ENCODE measurements at places on chromosomes 3 and 15.
A peak's percentile ranks its signal among the peaks of the same experiment; 100 is the strongest.

DNA sequence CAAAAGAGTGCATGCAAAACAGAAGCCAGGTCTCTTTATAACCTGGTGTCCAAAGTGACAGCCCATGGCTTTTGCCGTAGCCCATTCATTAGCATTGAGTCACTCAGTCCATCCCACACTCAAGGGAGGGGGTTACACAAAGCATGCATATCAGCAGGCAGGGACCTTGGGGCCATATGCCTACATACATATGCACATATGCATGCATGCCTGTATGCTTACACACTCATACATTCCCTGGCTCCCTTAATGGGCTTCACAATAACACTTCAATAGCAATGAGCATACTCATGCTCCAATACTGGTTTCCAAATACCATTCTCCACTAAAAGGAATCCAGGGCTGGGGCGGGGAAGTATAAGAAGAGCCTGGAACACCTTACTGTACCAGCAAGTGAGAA is 22.0 kb downstream of the TRPM1 start:
- no peak for DNase-seq

DNA sequence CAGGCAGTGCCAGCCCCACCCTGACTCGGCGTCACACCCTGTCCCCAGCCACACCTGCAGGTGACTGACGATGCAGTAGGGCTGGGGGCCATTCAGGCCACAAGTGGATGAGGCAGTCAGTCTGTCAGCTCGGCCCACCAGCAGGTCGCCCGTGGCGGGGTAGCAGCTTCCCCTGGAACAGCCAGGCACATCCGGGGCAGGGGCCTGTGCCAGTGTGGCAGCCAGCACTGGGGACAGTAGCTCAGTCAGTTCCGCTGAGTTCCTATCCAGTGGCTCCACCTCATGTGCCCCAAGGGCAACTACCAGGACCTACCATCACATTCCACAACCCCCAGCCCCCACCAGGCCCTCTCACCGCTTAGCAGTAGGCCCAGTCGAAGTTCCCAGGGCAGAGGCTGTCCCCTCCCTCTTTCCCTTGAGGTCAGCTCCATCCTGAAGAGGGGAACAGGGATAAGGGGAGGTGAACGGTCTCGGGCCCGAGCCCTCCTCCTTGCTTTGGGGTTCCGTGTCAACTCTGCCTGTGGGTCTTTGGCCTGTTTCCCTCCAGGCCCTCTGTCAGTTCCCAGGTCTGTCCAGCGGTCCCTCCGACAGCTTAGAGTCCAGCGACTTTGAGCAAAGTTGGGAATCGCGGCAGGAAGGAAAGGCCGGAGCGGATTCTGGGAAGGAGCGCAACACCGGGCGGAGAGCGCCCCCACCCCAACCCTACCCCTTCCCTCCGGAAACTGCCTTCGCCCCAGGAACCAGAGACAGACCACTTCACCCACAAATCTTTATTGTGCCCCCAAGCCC is at the start of gene LAMB2:
LAMB2 (minus strand) TSS at position 614 of the 789 bp plus-strand sequence; CDS start at position 431, 183 bp downstream.
- DNase-seq, result no peak

GRCh38 chr3:171054231-171054630 is 27.7 kb upstream of the SLC2A2 start:
- no peak for DNase-seq

GRCh38 chr3:47851888-47852603 is 49.1 kb downstream of the DHX30 start:
- DNase-seq, result no peak

DNA sequence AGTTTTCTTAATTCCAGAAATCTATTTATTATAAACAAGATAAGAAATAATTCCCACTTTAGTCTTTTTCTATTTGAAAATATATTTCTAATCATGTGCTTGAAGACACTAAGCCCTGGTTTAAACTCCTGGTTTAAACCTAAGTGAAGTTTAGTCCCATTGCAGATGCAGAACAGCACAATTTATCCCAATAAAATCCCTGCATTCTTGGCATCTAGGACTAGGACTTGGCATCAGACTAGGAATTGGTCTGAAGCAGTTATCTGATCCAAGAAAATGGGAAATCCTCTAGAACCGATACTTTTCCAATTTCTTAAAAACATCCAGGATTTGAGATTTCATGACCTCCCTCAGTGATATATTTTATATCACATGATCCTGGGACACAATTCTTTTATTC is 168.8 kb upstream of the VEPH1 start:
- no peak for DNase-seq

DNA sequence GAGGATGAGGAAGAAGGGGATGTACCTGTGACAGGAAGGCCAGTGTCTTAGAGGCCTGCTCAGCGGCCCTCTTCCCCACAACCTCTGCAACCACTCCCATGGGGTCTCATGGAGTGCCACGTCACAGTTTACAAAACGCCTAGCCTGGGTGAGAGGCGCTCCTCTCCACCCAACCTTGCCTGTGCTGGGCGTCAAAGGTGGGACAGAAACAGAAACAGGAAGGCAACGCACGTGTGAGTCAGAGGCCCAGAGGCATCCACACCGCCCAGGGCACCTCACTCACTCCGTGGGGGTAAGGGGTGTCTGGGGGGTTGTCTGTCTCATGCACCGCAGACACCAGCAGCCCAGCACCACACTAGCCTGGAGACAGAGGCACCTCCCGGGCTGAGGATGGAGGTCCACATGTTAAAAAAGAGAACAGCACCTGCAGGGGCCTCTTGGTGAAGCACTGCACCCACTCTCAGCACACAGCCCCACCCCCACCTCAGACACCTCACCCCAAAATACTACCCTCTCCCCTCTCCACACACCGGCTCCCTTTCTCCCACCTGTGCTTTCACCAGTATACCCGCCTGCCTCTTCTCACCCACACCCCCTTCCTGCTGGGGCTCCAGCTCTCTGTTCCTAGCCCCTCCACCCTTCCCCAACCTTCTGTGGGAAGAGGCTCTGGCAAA is 4.7 kb upstream of the CALML4 start:
- no peak for DNase-seq

- no peak for DNase-seq
Observed at GRCh38 chr3:32759342-32759741, 58.5 kb upstream of the TRIM71 start.

DNA sequence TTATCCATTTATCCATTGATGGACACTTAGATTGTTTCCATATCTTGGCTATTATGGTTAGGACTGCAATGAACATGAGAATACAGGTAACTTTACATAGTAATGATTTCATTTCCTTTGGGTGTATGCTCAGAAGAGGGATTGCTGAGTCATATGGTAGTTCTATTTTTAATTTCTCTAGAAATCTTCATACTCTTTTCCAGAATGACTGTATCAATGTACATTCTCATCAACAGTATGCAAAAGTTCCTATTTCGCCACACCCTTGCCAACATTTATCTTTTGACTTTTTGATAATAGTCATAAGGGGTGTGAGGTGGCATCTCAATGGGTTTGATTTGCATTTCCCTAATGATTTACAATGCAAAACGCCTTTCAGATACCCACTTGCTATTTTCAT is 6.2 kb upstream of the NIPA1 start:
- DNase-seq, result no peak

- no peak for DNase-seq
Observed at GRCh38 chr3:57140894-57141293, 24.3 kb downstream of the IL17RD start.

GRCh38 chr3:13414040-13414729 is 5.9 kb downstream of the NUP210 start:
- DNase-seq, result no peak

GRCh38 chr3:183794452-183794851 is 30.9 kb downstream of the MAP6D1 start:
- DNase-seq, result no peak

GRCh38 chr15:63030101-63030551 is 12.4 kb upstream of the TPM1 start:
- DNase-seq, result no peak

GRCh38 chr3:98259-98654 is 98.3 kb upstream of the CHL1 start:
- no peak for DNase-seq

GRCh38 chr3:108053067-108053466 is 37.8 kb downstream of the CD47 start:
- DNase-seq, result no peak

- DNase-seq, result no peak
Observed at GRCh38 chr3:184816614-184817013, 4.6 kb downstream of the VPS8 start.

DNA sequence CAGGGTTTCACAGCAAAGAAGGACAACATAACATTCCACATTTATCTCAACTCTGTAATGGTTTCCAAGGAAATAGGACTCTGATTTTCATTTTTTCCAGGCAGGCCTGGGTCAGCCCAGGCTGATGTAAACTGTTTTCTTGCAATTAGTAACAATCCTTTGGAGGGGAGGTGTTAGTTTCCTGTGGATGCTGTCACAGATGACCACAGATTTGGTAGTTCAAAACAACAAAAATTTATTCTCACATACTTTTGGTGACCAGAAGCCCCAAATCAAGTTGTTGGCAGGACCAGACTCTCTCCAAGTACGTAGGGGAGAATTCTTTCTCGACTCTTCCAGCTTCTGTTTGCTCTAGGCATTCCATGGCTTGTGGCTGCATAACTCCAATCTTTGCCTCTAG is 88.0 kb downstream of the EDEM1 start:
- no peak for DNase-seq

DNA sequence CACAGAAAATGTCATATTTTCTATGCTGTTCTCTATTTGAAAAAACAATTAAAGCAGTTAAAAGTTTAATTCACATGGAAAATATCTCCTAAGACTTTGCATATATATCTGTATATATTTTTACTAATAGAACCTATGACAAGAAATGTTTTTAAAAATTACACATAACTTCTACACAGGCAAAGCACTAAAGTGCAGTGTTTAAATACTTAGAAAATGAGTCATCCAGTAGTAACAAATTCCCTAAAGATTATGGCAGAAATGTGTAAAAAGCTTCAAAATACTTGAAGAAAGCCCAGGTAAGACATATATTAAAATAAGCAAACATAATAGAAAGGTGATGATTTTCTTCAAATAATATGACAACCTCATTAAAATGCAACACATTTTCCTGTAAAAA is 236.6 kb downstream of the TBC1D5 start:
- no peak for DNase-seq

GRCh38 chr3:156626104-156626503 is 48.3 kb upstream of the TIPARP start:
- peak; percentile 95 for DNase-seq

DNA sequence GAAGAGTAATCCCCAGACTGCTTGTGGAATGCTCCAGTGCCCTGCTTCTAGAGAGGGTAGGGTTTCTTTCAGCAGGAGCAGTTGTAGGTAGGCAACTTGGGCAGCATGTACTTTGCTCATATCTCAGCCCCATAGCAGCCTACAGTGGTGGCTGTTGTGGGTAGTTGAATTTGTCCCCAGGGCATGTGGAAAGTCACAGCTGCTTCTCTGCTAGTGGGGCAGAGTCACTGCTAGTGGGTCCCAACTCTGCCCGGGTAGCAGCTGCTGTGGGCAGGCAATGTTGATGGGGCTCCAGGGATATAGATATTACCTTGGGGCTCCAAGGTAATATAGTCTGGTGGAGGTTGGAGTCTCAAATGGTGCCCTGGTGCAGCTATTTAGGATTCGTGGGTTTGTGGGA is 174.5 kb downstream of the OTOL1 start:
- DNase-seq, result no peak

GRCh38 chr3:64575211-64575844 is 112.5 kb downstream of the ADAMTS9 start:
- DNase-seq, result no peak

GRCh38 chr3:184786280-184786941 is 25.6 kb upstream of the VPS8 start:
- no peak for DNase-seq

All from NCI-H1436 treated with DMSO at 0.1 percent for 48 hours (cell line).